Stimulated activated CD8-positive, alpha-beta memory T cell treated with anti-CD3 and anti-CD28 coated beads, Interleukin-2, amount 100 ng/mL, for 1 hour (primary cell): ENCODE measurements at places on chromosomes 5 and 9.

DNA sequence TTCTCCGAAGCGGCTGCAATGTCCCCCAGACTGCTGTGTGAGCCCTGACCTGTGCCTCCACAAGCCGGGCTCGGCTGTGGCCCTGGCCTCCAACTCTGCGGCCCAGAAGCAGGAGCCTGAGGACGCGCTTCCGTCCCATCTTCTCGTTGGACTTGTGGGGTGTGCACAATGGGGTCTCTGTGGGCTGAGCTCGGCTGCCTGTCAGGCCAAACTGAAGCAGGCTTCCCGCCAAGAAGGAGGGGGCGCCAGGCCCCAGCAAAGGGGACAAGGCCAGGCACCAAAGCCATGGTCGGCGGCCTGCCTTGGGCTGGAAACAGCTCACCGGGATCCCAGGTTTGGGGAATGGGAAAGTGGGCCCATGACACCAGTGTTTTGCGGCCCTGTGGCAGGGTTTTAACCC, 4.1 kb downstream of the NOTCH1 start:
- no peak for DNase-seq

GRCh38 chr5:17042041-17042440, 106.0 kb upstream of the MYO10 start:
- no peak for DNase-seq

DNA sequence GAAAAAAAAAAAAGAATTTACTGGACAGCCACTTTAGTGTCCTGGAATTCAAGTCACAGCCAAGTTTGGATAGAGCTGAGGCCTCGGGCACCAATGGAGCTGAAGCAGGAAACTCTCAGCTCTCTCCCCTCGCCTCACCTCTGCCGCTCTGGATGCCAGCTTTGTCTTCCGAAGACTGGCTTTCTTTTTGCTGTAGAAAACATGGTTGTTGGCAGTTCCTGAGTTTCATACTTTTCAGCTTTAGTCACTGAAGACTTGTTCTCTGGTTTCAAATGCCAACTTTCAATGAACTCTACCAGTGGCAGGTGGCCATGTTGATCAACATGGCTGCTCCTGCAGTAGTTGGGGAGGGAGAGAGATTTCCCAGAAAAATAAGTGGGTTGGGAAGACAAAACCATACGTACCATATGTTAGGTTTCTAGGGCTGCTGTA, 142.2 kb downstream of the SNX18 start:
- DNase-seq: no peak

DNA sequence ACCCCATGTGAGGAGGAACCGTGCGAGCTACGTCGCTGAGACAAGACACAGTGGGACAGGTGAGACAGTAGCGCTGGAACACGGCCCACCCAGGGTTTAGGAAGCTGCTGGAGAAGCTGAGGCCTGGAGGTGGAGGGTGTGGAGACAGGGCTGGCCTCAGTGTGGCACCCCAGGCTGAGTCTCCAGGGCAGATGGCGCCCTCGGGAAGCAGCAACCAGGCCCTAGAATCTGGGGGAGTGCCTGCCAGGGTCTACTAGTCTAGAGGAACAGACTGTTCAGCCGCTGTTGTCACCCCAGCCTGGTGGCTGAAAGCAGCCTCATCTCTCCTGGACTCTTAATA, 4.6 kb upstream of the TERT start:
- DNase-seq: no peak

DNA sequence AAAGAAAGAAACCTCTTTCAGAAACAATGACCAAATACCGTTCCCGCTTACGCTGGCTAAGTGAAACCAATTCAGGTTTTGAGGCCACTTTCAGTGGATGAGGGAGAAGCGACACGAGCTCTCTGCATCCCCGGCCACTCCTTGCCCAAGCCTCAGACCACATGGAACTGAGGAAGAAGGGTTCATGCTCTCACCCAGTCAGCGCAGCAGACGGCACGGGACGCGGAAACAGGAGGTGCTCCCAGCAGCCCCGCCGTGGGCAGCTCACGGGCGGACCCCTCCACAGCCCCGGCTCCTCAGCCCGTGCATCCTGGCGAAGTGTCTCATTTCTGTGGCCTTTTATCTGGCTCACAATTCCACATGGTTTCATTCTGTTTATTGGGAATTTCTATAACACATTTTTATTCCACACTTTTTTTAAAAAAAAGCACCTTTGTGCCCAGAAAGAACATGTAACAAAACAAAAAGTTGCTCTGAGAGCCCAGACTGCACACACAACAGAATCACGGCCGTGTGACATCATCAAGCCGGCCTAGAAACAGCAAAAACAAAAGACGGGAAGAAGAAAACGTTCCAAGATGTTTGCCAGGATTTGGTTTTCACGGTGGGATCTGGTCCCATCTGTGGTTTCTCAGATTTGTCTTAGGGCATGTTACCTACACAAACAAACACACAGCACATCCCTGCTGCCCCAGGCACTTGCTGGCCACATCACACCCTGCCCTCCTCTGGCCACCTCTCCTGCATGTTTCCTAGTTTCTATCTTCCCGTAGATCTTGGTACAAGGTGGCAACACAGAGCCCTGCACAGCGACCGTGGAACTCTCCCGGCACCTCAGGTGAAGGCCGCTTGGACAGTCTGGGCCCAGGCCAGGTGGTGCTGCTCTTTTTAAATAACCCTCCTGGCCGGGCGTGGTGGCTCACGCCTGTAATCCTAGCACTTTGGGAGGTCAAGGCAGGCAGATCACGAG, 16.2 kb downstream of the QSOX2 start:
- no peak for DNase-seq

DNA sequence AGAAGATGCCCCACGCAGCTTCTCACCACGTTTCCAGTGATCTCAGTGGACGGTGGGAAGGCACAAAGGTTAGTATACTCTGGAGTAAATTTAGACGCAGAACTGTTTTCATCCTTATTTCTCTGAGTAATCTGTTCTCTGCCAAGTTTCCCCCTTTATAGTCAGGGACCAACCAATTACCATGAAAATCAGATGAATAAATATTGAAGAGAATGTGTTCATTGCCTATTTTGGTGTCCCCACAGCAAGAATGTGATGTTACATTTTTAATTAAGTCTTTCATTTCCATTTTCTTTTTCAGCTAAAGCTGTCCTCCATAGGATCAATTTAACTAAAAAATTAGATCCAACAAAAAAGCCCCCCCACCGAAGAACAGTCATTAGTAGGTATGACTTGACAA, 41.4 kb downstream of the S1PR3 start:
- DNase-seq: no peak

GRCh38 chr9:108002371-108002956, 512.9 kb upstream of the KLF4 start:
- DNase-seq: no peak

DNA sequence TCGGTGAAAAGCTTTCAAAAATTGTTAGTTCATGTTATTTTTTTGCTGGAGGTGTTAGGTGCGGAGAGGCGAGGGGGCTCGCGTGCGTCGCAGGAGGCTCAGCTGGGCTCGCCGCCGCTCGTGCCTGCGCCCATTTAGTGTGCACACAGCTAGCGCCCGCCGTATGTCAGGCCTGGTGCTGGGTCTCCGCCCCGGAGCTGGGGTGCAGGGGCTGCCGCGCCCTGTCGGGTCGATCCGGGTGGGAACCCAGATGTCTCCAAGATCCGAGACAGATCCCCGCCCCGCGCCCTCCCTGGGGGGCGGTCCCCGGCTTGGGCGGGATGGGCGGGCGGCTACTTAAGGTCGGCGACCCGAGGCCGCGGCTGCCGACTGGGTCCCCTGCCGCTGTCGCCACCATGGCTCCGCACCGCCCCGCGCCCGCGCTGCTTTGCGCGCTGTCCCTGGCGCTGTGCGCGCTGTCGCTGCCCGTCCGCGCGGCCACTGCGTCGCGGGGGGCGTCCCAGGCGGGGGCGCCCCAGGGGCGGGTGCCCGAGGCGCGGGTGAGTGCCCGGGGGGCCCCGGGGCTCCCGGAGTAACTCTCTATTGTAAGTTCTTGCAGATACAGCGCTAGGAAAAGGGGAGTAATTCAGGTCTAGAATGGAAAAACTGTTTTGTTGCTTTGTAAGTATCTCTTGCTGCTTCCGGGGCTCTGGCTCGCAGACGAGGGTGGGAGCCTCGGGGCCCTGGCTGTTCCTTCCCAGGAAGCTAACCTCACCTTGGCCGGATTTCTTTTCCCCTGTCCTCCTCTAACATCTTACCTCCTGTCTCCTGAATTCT, 31.7 kb downstream of the GSN start:
- DNase-seq: peak; percentile 4

GRCh38 chr5:64767959-64768357, 533 bp downstream of the SREK1IP1 start:
- peak; percentile 0 for DNase-seq

DNA sequence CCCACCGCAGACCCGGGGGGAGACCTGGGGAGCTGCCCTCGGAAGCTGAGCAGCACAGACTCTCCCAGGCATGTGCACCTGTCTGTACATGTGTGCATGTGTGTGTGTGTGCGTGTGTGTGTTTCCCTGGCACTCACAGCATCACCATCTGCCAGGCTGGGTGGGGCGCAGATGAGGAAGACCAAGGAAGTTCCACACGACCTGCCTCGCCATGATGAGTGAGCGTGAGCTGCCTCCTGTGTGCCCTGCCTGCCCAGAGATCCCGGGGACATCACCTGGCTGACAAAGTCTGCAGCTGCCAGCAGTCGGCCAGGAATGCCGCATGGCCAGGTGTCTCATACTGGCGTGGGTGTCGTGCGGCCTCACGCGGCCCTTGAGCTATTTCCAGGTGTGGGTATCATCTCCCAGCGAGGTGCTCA, 4.0 kb upstream of the GPSM1 start:
- no peak for DNase-seq

- no peak for DNase-seq
Observed at GRCh38 chr5:960551-960950, 48.1 kb upstream of the NKD2 start.

GRCh38 chr5:64972591-64972990, 203.9 kb downstream of the CWC27 start:
- no peak for DNase-seq

DNA sequence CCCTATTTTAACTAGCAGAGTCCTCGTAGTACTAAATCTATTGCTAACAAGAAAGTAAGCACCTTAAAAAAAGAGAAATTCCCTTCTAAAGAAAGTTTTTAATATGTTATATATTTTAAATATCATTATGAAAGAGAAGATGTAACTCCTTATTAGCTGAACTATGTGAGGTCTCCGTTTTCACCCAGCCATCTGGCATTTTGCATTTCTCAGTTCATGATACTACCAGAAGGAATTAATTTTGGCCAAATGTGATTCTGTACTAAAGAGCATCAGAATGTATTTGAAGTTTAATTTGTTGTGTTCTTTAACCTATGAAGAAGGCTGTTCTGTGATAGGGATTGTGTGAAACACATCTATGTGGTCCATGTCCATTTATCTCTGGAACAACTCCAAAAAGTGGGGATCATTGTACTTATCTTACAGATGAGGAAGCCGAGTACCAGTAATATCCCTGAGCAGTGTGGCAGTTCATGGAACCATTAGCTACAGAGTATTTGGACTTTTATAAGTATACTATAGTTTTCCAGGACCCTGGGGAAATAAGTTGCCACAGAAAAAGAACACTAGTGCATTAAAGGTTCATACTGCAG, 29.8 kb downstream of the TNFAIP8 start:
- no peak for DNase-seq
